HAP-1 (cell line): ENCODE measurements at places on chromosomes 12 and 14.

DNA sequence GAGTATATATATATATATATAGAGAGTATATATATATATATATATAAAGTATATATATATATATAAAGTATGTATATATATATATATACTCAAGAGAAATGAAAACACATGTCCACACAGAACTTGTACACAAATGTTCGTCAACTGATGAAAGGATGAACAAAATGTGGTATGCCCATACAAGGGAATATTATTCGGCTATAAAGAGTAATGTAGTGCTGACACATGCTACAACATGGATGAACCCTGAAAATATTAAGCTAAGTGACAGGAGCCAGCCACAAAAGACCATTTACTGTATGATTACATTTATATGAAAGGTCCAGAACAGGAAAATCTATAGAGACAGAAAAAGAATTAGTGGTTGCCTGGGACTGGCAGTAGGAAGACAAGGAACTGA is 19.5 kb downstream of the LIMA1 start:
- DNase-seq: no peak

- DNase-seq: no peak
Measured at GRCh38 chr12:88144546-88145468, 2.7 kb downstream of the TMTC3 start.

DNA sequence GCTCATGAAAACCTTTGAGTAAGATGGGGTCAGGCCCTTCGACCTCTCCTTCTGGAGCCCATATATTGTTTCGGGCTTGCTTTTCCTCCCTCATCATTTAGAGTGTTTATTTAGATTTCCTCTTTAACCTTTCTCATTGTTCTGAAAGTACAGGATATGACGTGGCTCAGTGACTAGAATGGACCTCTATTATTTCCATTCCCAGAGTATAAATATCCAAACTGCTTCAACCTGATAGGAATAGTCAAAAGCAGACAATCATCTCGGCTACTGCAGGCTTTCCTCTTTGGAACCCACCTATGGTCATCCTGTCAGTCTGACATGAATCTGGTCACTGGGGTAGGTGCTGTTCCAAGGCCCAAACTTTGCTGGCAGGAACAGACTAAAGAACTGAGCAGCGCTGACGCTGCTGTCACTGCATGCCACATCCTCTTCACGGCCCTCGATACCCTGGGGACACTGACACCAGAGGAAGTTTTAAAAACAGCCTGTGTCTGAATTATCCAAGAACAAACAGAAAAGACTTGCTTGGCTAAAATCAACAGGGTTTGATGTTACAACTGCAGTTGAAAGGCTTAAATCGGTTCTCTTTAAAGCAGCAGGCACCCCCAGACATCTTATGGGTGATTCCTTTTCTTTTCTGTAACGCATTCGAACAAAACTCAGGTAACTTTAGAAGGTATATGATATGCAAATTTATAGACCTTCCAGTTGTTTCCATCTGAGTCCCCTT is 5.0 kb upstream of the DDX47 start:
- no peak for DNase-seq

DNA sequence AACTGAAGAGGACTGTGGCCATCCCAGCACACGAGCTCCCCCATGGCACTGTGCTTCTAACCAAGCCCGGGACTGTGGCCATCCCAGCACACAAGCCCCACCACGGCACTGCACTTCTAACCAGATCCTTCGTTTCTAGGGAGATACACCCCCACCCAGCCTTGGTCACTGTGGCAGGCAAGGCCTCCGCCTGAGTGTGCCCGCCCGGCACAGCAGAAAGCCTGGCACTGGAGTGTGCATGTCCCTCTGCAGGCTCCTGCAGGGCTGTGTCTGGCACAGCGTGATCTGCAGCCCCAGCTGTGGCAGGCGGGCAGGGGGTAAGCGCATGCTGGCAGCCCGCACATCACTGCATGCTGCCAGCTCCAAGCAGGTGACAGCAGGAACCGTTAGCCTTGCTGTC is 49.8 kb downstream of the CCDC85C start:
- DNase-seq: no peak

DNA sequence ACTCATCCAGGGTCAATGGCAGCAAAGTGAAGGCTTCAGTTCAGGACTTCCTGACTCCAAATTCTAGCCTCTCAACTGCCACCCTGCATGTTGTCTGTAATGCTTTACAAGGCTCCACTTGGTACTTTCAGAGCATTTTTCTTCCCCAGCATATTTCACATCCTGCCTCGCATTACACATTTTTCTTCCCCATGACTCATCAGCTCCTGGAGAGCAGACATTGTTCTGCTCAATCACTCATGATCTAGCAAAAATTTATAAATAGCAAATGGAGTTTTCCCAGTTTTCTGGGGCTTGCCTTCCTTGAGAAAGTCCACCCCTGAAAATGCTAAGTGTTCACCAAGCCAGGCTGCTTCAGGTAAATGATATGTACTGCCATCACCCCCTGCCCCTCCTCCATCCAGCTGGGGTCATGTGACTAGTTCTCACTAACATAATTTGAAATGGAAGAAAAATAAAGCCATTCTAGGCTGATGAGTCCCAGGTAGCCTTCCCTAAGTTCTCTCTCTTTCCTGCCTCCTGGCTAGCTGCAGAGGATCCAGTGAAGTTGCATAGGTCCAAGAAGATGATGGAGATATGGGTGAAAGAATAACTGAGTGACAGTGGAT is 69.4 kb downstream of the ARMH4 start:
- no peak for DNase-seq

- DNase-seq: no peak
Measured at GRCh38 chr14:35553808-35554207, 19.8 kb downstream of the INSM2 start.

DNA sequence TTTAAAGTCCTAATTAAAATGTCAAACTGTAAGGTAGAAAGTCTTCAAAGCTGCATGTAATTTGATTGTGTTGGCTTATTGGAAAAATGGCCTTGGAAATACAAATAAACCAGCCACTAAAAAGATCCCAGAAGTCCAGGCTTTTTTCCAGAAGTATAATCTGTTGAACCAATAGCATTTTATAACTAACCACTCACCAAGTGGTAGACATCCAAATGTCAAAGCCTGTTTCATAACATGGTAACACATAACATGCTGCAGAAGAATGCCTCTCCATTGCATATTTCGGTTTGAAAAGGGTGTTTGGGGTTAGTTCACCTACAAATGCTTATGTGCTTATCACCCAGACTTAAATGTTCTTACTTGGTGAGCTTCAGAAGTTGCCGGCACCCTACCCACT is 183.7 kb upstream of the DIO2 start:
- no peak for DNase-seq

DNA sequence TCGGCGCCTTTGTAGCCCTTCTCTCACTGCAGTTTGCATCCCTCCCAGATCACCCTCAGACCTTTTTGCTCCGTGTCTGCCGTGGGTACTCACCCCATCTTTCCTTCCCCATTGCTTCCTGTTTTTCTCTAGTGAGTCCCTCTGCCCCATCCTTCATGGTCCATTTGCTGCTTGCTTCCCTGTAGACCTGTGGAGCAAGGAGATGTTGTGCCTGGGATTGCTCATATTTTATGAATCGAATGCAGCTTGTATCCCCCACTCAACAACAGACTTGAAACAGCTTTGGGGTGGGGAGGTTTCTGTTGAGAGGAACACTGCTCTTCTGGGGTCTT is 661 bp downstream of the DENR start:
- no peak for DNase-seq

DNA sequence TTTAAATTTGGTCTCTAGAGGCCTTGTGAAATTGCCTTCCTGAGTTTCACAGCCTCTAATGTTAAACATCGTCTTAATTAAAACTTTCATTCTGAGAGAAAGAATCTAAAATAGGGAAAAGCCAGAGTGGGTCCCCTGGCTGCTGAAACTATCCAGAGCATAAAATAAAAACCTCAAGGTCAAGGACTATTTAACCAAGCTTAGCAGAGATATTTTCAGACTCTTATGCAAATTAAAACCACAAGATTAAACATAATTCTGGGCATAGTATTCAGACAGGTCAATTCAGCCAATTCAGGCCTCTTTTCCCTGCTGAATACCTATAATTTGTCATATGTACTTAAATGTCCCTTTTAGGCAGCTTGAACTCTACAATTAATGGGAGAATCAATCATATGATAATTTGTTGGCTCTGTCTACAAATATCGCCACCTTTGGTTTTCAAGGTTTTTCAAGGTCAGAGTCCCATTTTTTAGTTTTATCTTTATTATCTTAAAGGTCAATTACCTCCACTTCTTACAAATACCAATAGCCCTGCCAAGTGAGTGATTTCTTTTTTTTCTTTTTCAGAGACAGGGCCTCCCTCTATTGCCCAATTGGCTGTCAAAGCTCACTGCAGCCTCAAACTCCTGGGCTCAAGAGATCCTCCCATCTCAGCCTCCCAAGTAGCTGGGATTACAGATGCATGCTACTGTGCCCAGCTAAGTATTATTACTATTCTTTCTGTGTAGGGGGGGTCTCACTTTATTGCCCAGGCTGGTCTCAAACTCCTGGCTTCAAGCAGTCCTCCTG is 257.1 kb downstream of the PHLDA1 start:
- peak; percentile 12 for DNase-seq

- DNase-seq: no peak
Measured at GRCh38 chr14:52850451-52850909, 59.1 kb upstream of the GNPNAT1 start.

DNA sequence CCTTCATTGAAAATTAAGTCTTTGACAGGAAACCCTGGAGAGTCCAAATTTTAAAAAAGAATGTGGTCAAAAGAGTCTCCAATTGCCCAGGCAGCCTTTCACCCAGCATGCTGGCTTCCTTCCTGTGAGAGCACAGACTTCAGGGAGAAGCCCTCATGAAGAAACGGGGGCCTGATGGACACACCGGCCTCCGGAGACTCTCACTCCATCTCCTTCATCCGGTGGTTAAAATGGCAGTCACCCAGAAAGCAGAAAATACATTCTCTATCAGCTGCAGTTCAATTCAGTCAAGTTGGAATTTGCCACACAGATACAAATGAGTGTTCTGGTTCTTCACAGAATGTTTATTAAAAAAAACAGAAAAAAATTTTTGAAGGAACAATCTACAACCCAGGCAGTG is 56.5 kb downstream of the CPM start:
- no peak for DNase-seq

DNA sequence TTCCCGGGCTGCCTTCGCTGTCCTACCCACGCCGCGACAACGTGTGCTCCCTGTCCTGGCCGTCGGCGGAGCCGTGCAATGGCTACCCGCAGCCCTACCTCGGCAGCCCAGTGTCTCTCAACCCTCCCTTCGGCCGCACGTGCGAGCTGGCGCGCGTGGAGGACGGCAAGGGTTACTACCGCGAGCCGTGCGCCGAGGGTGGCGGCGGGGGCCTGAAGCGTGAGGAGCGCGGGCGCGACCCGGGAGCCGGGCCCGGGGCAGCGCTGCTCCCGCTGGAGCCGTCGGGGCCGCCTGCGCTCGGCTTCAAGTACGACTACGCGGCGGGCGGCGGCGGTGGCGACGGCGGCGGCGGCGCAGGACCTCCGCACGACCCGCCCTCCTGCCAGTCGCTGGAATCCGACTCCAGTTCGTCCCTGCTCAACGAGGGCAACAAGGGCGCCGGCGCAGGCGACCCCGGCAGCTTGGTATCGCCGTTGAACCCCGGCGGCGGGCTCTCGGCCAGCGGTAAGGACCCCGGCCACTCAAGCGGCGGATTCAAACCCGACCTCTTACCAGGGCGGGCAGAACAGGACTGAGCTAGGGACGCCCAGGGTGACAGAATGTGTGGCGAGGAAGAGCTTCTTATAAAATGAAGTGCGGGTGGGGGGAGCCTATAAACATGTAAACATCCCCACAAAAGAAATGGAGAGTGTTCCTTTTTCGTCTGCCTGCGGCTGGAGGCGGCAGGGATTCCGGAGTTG is 503 bp downstream of the HOXC12 start:
- DNase-seq: no peak
